ENCODE measurements at places on chromosomes 1 and 21.

DNA sequence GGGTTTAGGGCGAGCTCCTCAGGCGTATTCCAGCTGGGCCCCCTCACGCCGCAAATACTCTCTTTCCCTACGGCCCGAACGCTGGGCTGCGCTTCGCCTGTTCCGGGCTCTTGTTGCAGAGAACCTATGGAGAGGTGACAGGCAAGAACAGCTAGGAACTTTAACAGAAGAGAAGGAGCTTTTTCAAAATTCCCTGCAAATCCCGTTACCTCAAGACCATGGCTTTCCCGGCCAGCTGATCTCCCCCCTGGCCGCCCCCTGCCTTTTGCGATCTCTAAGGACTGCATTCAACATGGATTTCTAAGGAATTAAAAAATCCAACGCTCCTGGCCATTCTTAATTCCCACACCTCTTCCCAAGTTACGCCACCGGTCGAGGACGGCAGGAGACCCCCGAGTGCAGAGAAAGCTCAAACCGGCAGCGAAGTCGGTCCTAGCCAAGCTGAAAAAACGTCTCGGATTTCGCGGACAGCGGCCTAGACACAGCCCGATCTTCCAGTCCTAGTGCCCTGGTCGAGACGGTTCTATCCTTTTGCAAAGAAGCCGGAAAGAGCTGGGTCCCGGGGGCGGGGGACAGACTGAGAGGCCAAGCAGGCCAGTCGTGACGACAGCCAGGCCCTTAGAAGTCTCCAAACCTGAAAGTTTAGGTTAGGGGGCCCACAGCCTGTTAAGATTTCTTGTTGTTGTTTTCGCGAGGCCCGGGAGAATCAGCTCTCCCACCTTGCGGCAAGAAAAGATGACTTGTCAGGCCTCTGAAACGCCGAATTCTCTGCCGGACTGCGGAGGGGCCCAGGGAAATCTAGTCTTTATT, 1.1 kb upstream of the TBX15 start:
- peak overlapping the region; percentile 56 for H3K4me3 ChIP-seq
- peaks cover 44% of the 10 kb centered on the region for H3K4me1 ChIP-seq
- H3K36me3 ChIP-seq, result no peaks in the 10 kb centered on the region
- no peak for DNase-seq
- peaks cover 100% of the 10 kb centered on the region for H3K27me3 ChIP-seq
- peak overlapping the region; percentile 84 for H3K27ac ChIP-seq

- H3K4me1 ChIP-seq, result no peaks in the 10 kb centered on the region
- H3K36me3 ChIP-seq, result no peaks in the 10 kb centered on the region
- no peaks in the 10 kb centered on the region for H3K27me3 ChIP-seq
- DNase-seq, result no peak
Observed at GRCh38 chr1:83102630-83103071, 896.3 kb downstream of the TTLL7 start.

GRCh38 chr1:59707178-59707791, 107.5 kb upstream of the HOOK1 start:
- H3K36me3 ChIP-seq, result no peaks in the 10 kb centered on the region
- no peaks in the 10 kb centered on the region for H3K27me3 ChIP-seq
- peaks cover 50% of the 10 kb centered on the region for H3K4me1 ChIP-seq
- H3K4me3 ChIP-seq, result no peak overlapping the region
- DNase-seq, result no peak

GRCh38 chr21:43723648-43724047, 4.7 kb downstream of the PDXK start:
- H3K36me3 ChIP-seq, result peaks cover 12% of the 10 kb centered on the region
- peaks cover 66% of the 10 kb centered on the region for H3K4me1 ChIP-seq
- H3K27ac ChIP-seq, result no peak overlapping the region
- H3K27me3 ChIP-seq, result no peaks in the 10 kb centered on the region
- DNase-seq, result no peak

- H3K27me3 ChIP-seq, result peaks cover 88% of the 10 kb centered on the region
- no peak for DNase-seq
- no peaks in the 10 kb centered on the region for H3K36me3 ChIP-seq
- no peak overlapping the region for H3K27ac ChIP-seq
- no peak overlapping the region for H3K4me3 ChIP-seq
Observed at GRCh38 chr1:3360646-3361257, 93.7 kb upstream of the ARHGEF16 start.

- H3K36me3 ChIP-seq, result no peaks in the 10 kb centered on the region
- no peak overlapping the region for H3K27ac ChIP-seq
- no peak for DNase-seq
- H3K4me3 ChIP-seq, result no peak overlapping the region
Observed at GRCh38 chr1:186512698-186513457, 52.0 kb upstream of the PDC start.

GRCh38 chr1:91579658-91580228, 79.1 kb downstream of the CDC7 start:
- H3K27me3 ChIP-seq, result no peaks in the 10 kb centered on the region
- H3K4me3 ChIP-seq, result no peak overlapping the region
- no peaks in the 10 kb centered on the region for H3K36me3 ChIP-seq
- DNase-seq, result no peak
- no peak overlapping the region for H3K27ac ChIP-seq

GRCh38 chr1:172917972-172918371, 132.8 kb downstream of the TNFSF18 start:
- no peaks in the 10 kb centered on the region for H3K27me3 ChIP-seq
- H3K36me3 ChIP-seq, result no peaks in the 10 kb centered on the region
- peaks cover 8% of the 10 kb centered on the region for H3K4me1 ChIP-seq

GRCh38 chr1:38029081-38029681, 16.6 kb downstream of the UTP11 start:
- H3K4me3 ChIP-seq, result no peak overlapping the region
- peaks cover 64% of the 10 kb centered on the region for H3K4me1 ChIP-seq
- peaks cover 14% of the 10 kb centered on the region for H3K36me3 ChIP-seq
- no peak for DNase-seq
- H3K27ac ChIP-seq, result peak overlapping the region; percentile 40
- no peaks in the 10 kb centered on the region for H3K27me3 ChIP-seq

- peak overlapping the region; percentile 54 for H3K4me3 ChIP-seq
- DNase-seq, result no peak
- no peaks in the 10 kb centered on the region for H3K27me3 ChIP-seq
Observed at GRCh38 chr1:41661428-41662060, 177.1 kb upstream of the EDN2 start.

DNA sequence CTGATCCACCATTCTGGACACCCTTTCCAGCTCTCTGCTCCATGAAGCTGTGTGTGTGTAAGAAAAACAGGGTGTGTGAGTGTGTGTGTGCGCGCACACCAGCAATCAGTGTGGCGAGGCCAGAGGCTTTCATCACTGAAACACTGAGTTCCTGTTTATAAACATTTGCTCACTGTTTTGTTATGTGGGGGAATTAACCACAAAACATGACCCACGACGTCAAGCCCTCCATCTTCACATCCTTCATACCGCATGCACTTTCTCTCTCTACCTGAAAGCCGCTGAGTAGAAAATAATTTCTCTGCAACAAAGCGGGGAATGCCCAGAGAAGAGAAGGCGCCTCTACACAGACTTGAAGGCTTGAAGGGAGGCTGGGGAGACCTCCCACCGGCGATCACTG, 148.9 kb upstream of the IRF2BP2 start:
- no peaks in the 10 kb centered on the region for H3K36me3 ChIP-seq
- H3K27ac ChIP-seq, result no peak overlapping the region
- no peak overlapping the region for H3K4me3 ChIP-seq
- peaks cover 7% of the 10 kb centered on the region for H3K4me1 ChIP-seq
- no peak for DNase-seq

- no peak overlapping the region for H3K4me3 ChIP-seq
- H3K36me3 ChIP-seq, result no peaks in the 10 kb centered on the region
- no peak overlapping the region for H3K27ac ChIP-seq
- H3K4me1 ChIP-seq, result no peaks in the 10 kb centered on the region
- no peaks in the 10 kb centered on the region for H3K27me3 ChIP-seq
Observed at GRCh38 chr1:60227601-60228000, 154.0 kb upstream of the C1orf87 start.

DNA sequence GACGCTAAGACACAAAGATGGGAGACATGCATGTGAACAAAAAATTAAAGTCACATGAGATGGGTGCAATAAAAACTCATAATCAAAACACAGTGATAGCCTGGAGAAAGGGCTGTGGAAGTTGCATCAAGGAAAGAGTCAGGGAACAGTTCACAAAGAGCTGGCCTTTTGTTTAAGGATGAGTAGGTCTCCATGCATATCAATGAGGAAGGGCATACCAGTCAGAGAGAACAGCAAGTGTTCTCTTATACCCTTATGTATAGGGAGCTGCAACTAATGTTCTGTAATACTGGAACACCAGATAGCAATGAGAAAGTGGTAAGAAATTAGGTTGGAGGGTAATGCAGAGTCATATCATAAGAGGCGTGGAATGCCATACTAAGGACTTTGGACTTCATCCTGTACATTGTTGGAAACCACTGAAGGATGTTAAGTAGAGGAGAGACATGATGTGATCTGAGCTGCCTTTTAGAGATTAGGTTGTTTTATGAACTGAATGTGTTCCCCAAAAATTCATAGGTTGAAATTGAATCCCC, 46.7 kb upstream of the SAMD13 start:
- H3K36me3 ChIP-seq, result no peaks in the 10 kb centered on the region
- no peak overlapping the region for H3K4me3 ChIP-seq
- H3K27me3 ChIP-seq, result no peaks in the 10 kb centered on the region
- peaks cover 10% of the 10 kb centered on the region for H3K4me1 ChIP-seq
- no peak for DNase-seq
- H3K27ac ChIP-seq, result no peak overlapping the region

- H3K27ac ChIP-seq, result no peak overlapping the region
- H3K4me1 ChIP-seq, result no peaks in the 10 kb centered on the region
- no peak overlapping the region for H3K4me3 ChIP-seq
- H3K27me3 ChIP-seq, result no peaks in the 10 kb centered on the region
- H3K36me3 ChIP-seq, result no peaks in the 10 kb centered on the region
- DNase-seq, result no peak
Observed at GRCh38 chr21:15159382-15160020, 94.7 kb upstream of the NRIP1 start.

DNA sequence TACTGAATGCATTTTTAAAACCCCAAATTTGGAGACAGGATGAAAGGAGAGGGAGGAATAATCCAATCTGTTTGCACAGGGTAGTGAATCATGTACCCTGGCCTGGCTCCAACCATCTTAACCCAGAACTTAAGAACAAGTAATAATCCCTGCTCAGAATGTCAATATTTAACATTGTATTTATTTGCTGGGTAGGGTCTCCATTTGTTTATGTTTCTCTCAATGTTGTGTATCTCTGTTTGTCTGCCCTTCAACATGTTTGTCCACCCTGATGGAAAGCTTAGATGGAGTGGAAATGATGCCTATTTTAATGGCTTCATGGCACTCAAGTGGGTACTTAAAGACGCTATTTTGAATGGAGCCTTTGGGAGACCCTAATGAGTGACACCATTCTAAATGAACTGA, 54.4 kb upstream of the CDC42BPA start:
- no peaks in the 10 kb centered on the region for H3K36me3 ChIP-seq
- DNase-seq, result no peak
- no peak overlapping the region for H3K27ac ChIP-seq
- no peak overlapping the region for H3K4me3 ChIP-seq

- no peaks in the 10 kb centered on the region for H3K4me1 ChIP-seq
- no peak overlapping the region for H3K27ac ChIP-seq
- no peaks in the 10 kb centered on the region for H3K27me3 ChIP-seq
- H3K36me3 ChIP-seq, result no peaks in the 10 kb centered on the region
Observed at GRCh38 chr21:16312321-16312720, 582.5 kb downstream of the USP25 start.

- H3K27me3 ChIP-seq, result no peaks in the 10 kb centered on the region
- no peak for DNase-seq
- no peak overlapping the region for H3K27ac ChIP-seq
- no peaks in the 10 kb centered on the region for H3K4me1 ChIP-seq
Observed at GRCh38 chr1:70583522-70583921, 172.5 kb downstream of the CTH start.
